IPS-NIHi11 (cell line): ENCODE measurements at places on chromosomes 7 and 10.

DNA sequence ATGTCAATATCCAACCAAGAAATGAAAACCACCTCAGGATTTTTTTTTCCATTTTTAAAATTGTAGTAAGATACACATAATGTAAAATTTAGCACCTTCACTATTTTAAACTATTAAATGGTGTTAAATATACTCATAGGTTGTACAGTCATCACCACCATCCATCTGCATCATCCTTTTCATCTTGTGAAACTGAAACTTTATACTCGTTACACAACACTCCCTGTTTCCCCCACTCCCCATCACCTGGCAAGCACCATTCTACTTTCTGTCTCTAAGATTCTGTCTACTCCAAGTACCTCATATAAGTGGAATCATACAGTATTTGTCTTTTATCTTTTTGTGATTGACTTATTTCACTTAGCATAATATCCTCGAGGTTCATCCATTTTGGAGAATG lies 335.2 kb upstream of the NPSR1 start:
- no peak for DNase-seq

DNA sequence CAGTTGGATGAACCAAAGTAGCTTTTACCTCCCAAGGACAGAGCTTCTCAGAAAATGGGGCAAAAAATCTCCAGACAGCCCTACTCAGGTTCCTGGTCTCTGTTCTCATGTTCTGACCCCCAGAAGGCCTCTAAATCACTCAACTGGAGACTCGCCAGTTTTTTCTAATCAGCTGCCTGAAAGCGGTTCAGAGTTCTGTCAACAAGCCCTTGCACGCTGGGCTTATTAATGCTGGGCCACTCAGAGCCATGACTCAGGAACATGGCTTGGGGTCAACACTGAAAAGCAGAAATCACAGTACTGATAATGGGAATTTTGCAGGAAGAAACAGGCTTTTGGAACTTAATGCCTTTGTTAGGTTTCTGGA lies 15.3 kb downstream of the ECHDC3 start:
- DNase-seq: no peak

DNA sequence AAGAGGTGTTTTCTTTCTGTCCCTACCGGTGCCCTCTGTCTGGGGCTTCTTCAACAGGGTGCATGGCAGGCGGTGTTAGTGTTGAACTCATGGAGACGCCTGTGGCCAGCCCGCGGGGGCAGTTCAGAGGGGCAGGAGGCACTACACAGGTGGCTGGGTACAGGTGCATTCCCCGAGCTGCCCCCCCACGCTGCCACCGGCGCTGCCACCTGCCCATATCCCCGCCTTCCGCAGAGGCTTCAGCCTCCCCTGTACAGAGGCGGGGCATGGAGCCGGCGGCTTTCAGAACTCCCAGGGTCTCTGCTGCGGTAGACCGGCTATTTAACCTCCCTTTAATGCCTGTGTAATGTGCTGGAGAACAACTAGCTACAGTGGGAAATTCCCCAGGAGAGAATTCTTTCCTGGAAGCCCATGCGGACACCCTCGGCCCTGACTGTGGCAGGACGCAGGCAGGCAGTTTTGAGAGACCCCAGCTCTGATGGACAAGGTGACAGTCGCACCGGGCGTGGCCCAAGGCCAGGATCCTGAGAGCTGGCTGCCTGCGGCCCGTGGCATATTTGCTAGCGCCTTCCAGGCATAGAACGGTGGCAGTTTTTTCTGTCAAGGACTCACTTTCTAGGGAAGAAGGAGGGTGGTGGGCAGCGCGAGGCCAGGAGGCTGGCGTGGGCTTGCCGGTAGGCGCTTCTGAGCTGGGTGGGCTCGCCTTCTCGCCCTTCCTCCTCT lies 53.7 kb upstream of the ZNF32 start:
- no peak for DNase-seq

DNA sequence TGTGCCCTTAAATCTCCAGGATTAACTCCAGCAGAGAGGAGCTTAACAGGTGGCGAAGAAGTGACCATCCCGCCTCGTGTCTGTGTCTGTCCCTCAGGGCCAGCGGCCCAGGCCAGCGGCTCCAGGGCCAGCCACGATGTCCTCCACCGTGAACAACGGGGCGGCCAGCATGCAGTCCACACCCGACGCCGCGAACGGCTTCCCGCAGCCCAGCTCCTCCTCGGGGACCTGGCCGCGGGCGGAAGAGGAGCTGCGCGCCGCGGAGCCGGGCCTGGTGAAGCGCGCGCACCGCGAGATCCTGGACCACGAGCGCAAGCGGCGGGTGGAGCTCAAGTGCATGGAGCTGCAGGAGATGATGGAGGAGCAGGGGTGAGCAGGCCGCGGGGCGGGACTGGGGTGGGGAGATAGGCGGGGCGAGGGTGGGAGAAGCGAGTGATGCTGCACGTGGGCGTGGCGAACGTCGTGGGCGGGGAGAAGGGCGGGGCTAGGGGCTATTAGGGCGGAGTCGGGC lies 33.3 kb downstream of the SRRM3 start:
- DNase-seq: peak; percentile 96

DNA sequence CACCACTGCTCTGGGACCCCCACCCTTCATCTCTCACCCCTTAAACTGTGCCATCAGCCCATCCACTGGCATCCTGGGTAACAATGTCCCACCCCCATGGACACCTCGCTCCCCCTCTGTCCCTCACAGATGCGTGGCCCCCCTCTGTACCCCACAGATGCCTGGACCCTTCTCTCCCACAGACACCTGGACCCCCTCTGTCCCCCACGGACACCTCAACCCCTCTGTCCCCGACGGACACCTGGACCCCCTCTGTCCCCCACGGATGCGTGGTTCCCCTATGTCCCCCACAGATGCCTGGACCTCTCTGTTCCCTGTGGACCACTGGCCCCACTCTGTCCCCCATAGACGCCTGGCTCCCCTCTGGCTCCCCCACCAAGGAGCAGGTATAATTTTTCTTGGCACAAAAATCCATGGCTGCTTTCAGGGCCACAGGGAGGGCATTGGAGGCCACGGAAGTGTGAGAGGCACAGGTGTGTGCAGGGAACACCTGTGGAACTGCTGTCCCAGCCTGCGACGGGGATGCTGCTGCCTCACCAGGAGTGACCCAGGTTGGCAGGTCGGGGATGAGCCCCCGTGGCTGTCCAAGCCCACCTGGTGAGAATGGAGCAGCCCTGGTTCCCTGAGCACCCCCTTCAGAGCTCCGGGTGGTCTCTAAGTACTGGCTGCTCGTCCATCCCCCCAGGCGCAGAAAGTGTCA lies 193.5 kb downstream of the PTPRN2 start:
- DNase-seq: no peak

GRCh38 chr7:8436965-8437364 lies 3.6 kb downstream of the NXPH1 start:
- DNase-seq: peak; percentile 81

DNA sequence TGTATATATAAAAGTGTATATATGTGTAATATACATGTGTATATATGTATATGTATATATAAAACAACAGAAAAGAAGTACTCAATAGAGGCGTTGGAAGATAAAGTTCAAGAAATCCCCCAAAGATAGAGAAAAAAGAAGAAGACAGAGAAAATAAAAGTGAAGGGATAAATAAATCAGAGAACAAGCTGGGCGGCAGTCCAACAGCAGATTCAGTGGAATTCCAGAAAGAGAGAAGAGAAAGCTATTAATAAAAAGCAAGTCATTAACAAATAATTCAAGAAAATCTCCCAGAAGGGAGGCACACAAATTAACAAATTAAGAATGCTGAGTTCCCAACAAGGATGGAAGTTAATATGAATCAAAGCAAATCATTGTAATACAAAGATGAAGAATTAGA lies 59.3 kb upstream of the RNF148 start:
- no peak for DNase-seq

DNA sequence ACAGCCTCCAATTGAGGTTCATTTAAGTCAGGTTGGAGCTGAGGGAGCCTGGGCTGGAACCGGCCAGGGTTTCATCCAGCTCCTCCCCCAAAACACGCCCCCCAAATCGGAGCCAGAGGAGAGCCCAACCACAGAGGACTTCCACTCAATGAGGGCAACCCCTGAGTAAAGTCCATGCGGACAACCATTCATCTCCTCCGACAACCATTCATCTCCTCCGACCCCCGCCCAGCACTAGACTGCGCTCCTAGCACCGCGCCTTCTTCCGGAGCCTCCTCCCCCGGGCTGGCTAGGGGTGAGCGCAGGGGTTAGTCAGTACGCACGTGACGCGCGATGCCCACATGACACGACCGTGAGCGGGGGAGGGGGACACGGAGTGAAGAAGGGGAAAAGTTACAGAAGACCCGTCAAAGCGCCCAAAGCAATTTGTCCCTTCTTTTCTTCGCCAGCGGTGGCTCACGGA lies 1.4 kb downstream of the MAGI2 start:
- peak; percentile 70 for DNase-seq

GRCh38 chr7:30224511-30225062 lies 59.8 kb upstream of the ZNRF2 start:
- DNase-seq: no peak

DNA sequence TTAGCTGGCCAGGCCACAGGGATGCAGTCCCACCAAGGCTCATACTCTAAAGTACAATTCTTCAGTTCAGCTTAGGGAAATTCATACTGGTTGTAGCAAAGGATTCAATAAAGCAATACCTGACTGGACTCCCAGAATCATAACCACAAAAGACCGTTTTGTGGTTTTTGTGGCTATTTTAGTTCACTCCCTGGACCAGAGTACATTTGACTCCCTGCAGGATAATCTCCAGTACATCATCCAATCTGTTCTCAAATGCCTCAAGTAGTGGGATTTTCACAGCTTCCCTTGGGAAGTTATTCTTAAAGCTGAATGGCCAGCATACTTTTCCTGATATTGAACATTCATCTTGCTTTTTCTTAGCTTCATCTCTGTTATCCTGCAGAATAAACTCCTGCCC lies 29.3 kb upstream of the YAE1 start:
- no peak for DNase-seq

DNA sequence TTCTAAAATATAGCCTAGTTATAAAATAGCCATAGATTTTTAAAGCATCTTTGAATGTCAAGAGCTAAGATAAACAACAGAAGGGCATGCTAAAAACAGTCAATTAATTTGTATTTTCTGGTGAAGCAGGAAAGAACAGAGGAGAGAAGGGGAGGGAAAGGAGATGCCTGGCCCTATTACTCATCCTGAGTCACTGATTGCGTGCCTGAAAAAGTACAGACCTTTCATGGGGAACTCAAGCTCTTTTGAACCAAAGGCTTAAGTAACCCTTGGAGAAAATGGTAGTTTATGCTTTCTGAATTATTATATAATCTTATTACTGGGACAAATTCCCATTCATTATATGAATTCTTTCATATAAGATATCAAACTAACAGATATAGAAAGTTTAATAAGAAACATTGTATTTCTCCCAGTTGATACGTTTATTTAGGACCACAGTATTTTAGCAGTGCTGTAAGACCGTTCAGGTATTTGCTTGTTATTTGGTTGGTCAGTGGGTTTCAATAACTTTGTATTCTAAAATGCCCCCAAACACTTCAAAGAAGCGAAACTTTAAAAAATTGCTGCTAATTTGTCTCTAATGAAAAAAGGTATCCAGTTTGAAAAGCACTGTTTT lies 151.3 kb downstream of the HGF start:
- DNase-seq: no peak

DNA sequence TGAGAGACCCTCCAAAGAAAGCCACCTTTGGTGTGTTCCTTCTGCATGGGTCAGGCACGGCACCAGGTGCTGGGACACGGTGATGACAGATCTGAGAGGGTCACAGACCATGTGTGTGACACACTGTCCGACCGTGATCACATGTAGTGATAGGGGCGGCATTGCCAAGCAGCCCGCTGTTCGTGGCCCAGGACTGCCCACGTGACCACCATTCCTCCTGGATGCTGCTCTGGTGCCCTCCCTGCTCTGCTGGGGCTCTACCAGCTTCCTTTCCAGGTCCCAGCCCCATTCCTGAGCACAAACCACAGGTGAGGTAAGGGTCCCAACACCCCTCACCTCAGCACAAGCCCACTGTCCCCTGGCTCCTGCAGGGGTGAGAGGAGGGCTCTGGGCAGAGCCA lies 10.1 kb upstream of the SLC18A3 start:
- DNase-seq: no peak

DNA sequence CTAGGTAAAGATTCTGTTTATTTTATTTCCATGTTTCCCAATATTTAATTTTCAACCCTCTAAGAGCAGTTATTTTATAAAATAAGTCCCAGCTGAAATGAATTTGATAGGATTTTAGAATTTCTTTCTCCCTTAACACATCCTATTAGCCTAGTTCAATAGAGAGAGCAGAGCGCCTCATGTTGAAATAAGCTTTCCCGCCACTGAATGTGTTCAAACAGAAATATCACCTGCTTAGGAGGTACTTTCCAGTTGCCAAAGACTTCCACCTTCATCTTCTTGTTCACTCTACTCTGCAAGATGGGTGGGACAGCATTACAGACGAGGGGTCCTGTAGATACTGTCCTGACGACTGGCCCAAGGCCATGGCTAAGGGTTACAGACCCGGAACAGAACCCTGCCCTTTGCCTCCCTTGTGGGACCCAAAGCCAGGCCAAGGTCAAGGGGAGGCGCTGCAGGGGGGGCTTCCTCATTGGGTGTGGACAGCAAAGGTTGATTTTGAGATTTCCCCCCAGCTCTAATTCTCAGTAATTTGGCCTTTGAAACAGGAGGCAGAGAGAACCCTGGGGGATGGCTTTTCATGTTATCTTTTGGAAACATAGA lies 62.0 kb downstream of the PARP12 start:
- no peak for DNase-seq

- DNase-seq: no peak
Observed at GRCh38 chr7:70533614-70534013, 598.3 kb upstream of the GALNT17 start.

GRCh38 chr10:33241351-33241750 lies 93.1 kb downstream of the NRP1 start:
- DNase-seq: no peak

- DNase-seq: no peak
Observed at GRCh38 chr10:65518379-65518778, 1407.5 kb upstream of the LRRTM3 start.

GRCh38 chr7:108735814-108736213 lies 166.1 kb downstream of the DNAJB9 start:
- no peak for DNase-seq

GRCh38 chr10:81963606-81964005 lies 88.6 kb downstream of the NRG3 start:
- DNase-seq: no peak

DNA sequence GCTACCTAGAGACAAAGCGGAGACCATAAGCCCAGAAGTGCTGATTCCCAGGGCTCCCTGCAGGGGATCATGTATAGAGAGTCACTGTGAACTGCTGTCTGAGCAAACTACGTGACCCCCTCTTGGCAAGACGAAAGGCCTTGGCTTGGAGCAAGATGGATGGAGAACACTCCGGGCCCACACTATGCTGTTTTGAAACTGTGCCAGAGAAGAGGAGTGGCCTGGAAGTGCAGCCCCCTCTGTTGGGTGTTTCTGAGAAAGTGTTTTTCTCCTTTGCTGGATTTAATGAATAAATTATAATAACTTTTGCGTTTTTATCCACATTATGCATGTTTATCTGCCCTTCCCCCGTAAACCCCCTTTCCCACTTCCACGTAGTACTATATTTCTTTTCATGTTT lies 639.3 kb upstream of the GALNT17 start:
- DNase-seq: peak; percentile 23

- DNase-seq: no peak
Observed at GRCh38 chr10:123398756-123399155, 244.6 kb downstream of the BUB3 start.

GRCh38 chr10:102959360-102959759 lies 41.3 kb downstream of the CNNM2 start:
- DNase-seq: no peak
